ENCODE measurements at places on chromosomes 3 and 15.

DNA sequence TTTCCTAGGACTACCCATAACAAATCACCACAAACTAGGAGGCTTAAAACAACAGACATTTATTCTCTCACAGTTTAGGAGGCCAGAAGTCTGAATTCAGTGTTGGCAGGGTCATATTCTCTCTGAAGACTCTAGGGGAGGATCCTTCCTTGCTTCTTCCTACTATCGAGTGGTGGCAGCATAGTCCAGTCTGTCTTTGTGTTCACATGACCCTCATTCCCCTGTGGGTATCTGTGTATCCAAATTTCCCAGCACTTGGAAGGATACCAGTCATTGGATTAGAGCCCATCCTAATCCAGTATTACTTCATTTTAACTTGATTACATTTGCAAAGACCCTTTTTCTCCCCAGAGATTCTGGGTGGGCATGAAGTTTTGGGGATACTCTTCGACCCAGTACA lies 63.8 kb downstream of the GMPS start:
- DNase-seq, result no peak

DNA sequence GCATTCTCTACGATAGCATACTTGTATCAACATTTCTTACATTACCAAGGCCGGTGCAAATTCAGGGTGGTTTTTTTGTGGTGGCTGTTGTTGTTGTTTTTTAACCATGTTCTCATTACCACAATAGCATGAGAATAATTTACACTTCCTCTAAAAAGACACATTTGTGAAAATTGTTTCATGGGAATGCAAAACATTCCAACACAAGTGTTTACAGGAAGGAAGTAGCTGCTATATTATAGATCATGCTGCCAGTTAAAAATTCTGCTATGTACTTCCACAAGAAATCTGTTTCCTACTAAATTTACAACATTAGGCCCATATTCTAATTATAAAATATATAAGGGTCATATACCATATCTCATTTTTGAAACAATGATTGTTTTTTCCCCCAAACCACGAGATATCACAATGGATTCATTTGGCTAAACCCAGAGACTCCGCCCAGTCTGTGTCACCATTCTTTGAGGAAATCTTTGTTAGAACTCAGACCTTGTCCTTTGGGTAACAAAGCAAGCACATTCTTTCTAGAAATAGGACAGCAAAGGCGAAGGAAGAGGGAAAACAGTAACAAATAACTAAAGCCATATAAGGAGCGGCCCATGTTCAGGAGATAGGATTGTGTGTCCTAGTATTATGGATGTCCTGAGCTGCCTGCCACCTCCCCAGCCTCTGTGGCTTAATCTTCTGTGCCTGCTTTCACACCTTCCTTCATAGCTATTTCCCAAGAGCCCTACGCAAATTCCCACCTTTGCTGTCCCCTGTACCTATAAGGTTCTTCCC lies 60.1 kb downstream of the UACA start:
- DNase-seq, result no peak

- DNase-seq, result no peak
These were observed 31.8 kb downstream of the XXYLT1 start for GRCh38 chr3:195239121-195239520.

GRCh38 chr3:139020036-139020867 lies 474 bp downstream of the PRR23B start:
- DNase-seq, result no peak

DNA sequence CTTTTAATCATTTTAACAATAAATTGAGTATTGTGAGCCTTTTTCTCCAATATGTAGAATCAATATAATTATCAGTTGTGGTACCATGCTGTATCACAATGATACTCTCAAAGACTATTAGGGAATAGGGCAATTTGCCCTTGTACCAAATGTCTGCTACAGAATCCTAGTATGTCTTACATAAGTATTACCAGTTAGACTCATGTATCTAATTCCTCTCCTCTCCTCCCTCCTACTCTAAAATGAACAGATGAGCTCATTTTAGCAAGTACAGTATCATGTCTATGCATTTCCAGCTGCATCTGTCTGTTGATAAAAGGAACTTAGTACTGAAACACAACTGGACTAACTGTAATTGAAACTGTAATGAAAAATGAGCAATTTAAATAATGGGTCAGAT lies 124.3 kb upstream of the ATP11B start:
- DNase-seq, result no peak

DNA sequence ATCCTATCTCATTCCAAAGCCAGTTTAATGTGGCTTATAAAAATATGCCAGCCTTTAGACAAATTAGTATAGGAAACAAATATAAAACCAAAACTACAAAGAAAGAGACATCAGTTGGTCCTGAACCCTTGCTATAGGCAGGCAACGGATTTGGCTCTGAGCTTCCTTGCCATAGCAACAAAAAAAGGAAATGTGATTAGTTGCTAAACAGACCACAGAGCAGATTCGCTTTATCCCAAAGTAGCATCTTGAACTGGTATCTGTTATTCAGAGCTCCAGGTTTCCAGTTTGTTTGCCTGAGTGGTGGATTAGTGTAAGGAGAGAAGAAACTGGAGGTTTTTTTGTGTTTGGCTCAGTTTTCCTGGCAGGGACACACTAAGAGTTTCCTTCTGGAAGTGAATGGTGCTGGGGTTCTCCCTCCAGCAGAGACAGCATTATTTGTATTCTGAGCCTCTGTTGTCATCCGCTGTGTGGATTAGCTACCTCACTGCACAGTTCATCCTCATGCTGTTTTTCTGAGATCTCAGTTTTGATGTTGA lies 44.1 kb downstream of the CHST2 start:
- DNase-seq, result no peak

- no peak for DNase-seq
These were observed 74.7 kb downstream of the SNRK start for GRCh38 chr3:43361077-43361476.

GRCh38 chr3:12508291-12508700 lies 24.0 kb downstream of the TSEN2 start:
- no peak for DNase-seq

GRCh38 chr15:98127586-98127985 lies 167.1 kb downstream of the ARRDC4 start:
- DNase-seq, result no peak
